ENCODE measurements at places on chromosomes 2 and 18.

DNA sequence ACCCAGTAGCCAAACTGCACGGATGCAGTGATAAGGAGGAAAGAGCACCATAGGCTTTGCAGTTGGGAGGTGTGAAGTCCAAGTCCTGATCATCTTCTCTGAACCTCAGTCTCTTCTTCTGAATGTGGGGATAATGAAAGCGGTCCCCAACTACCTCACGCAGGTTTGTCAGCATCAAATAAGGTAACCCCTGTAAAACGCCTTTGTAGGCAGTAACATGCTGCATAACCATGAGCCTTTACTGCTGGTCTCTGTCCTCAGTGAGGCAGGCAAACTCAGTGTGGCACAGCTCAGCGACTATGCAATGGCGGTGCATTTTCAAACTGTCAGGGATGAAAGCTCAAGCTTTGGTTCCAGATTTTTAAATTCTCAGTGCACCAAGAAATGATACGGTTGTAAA is 46.1 kb downstream of the DNMT3A start:
- DNase-seq: no peak

- DNase-seq: no peak
These were observed 35.3 kb downstream of the NHEJ1 start for GRCh38 chr2:219125225-219125885.

DNA sequence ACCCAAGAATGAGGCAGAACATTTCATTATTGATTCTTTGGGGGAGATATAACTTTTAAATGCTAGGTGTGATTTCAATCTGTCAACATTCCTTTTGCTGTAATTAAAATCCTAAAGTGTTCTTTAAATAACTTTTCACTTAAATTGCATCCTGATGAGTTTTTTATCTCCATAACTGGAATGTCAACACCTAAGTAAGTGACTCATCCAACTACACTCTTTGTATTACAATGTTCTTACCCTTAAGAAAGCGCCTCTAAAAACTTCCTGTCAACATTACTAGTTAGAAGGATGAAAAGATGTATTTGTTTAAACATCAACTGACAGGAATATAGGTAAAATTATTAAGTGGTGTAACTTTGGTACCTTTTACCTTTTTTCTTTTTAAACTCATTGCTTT is 1657.0 kb downstream of the LRP1B start:
- DNase-seq: no peak

- DNase-seq: no peak
These were observed 398.3 kb downstream of the TMX3 start for GRCh38 chr18:68316636-68317035.

- DNase-seq: no peak
These were observed 80.9 kb downstream of the ZEB2 start for GRCh38 chr2:144438801-144439631.

GRCh38 chr2:176112375-176113302 is 3.9 kb upstream of the HOXD10 start:
- DNase-seq: no peak

DNA sequence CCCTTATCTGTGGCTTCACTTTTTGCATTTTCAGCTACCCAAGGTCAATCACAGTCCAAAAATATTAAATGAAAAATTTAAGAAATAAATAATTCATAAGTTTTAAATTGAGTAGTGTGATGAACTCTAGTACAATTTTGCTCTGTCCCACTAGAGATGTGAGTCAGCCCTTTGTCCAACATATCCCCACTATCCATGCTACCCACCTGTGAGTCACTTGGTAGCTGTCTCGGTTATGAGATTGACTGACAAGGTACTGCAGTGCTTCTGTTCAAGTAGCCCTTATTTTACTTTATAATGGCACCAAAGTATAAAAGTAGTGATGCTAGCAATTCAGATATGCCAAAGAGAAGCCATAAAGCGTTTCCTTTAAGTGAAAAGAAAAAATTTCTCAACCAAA is 28.8 kb downstream of the ADCY3 start:
- DNase-seq: no peak

- peak; percentile 74 for DNase-seq
These were observed 108.2 kb upstream of the CXCR4 start for GRCh38 chr2:136225950-136226835.

DNA sequence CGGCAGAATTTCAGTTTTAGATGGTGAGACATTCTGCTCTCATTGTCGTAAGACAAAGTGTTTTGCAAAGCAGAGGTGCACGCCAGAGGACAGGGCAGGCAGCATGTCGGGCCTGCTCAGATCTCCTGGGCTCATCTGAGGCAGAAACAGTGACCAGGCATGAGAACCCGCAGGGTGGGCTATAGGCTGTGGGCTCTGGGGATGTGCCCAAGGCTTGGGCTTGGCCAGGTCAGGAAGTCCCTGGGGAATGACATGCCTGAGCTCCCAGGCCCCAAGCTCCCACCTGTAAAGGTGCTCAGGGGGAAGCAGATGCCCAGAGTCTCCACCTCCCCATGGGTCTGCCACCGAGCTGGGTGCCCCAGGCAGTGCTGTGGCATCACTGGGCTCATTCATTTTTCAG is 35.3 kb downstream of the INHBB start:
- no peak for DNase-seq

DNA sequence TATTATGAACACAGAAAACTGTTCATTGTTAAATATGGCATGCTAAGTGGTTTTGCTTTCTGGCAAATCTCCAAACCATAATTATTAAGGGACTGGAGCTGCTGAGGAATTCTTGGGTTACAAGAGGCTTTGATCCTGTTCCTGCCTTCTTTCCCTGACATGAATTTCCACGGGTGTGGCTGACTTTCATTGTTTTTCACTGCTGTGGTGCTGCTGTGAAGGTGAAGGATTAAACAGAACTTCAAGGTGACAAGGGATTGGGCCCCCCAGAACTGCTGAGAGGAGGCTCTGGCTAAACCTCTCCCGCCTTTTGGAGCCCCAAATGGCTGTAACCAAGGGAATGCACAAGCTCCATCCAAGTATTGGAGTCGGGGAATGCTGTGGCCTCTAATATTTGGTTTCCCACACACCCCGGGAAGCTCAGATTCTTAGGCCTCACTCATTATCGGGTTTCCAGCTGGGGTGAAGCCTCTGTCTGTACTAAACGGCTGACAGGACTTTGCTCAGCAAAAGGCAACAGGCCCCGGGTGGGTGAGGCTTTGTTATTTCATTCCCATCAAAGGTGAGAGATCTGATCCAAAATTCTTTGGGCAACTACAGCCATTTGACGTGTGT is 29.0 kb upstream of the ZFP36L2 start:
- DNase-seq: no peak

DNA sequence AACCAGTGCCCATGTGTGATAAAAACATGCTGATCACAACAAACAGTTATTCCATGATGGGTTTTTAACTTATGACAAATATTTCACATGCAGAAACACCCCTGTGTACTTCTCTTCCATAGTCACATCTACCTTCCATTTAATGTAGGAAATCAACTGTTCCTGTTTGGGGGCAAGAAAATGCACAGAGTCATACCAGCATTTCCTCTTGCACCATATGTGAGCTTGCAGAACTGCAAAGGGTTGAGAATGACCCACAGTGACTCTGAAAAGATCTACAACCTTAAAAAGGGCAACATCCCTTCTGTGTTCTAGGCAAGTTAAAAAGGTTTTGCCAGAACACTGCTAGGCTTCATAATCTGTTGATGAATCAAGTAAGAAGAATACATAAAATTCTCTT is 9.9 kb downstream of the BMP10 start:
- peak; percentile 11 for DNase-seq

GRCh38 chr2:210655229-210655975 is 99.0 kb downstream of the CPS1 start:
- DNase-seq: no peak

Data from CD4-positive, alpha-beta T cell treated with Interferon gamma for 1 hour (primary cell).